ENCODE measurements at places on chromosomes 6 and 20.

DNA sequence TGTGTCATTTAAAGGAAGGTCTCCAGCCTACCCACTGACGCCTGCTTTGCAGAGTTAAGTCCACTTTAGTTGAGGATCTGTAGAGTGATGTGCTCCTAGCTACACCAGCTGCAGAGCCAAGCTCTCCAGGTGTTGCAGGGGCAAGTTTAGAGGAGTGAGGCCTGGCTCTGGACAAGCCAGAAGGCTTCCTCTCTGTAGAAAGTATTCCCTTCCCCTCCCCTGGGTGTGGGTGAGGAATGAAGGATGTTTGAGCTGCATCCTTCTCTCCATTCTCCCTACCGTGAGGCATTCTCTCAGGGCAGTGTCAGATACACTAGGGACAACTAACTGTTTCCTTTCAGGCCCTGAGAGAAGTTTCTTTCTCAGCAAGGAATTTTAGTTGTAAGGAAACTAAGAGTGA, 66.5 kb downstream of the ELOVL5 start:
- no peak for DNase-seq

DNA sequence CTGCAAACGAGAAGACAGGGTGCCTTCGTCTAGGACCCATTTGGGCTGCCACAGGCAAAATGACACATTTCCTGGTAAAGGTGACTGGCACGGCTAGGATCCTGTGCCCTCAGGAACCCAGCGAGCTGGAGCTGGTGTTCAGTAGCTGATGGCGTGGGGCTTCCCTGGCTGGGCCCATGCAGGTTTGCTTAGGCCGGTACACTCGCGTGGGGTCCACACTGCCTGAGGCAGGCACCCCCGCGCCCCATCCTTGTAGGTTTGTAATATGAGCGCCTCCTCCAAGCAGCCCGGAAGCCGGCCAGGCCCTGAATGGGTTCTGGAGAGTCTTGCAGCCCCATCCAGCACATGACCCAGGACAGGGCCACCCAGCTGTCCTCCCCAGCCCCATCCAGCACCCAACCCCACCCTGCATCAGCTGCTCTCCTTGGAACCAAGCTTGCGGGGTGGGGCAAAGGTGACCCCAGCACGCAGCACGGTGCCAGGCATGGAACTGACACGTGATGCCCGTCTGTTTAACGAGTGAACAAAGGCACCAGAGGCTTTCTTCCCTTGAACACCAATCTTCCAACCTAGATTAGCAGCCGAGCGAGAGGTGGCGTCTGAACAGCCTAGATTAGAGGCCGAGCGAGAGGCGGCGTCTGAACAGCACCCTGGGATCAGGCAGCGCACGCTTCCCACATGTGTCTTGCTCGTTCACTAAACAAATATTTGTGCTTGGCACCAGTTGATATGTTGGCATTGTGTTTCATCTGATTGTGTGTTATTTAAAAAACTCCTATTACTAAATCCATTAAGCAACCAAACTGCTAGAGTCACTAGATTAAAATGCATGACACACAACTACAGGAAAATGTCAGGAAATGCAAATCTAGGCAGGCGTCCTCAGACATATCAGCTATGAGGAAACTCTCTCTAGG, 112.1 kb downstream of the DLL1 start:
- DNase-seq: peak; percentile 15

DNA sequence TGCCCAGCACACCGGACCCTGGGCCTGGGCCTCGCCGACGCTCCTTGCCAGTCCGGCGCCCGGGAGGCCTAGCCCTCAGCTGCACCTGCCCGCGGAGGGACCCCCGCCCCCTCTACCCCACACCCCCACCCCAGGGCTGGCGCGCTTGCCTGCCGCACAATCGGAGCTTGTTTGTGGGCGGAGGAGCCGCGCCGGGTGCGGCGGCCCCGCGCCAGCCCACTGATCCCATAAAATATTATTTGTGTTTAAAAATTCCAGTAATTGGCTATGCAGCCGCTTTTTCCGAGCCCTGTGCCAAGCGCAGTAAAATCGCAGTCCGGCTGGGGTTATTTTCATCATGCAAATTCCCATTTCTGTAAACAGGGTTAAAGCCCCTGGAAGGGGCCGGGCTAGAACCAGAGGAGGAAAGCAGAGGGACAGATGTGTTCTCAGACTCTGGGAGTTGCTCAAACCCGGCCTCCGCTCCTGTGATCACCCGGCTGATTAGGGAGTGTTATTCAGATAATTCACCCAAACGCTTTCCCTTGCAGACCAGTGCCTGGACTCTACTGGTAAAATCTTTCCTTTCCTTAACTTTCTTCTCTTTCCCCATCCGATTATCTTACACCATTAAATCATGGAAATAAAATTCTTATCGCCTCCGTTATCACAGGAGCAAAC, 93.1 kb downstream of the NCR2 start:
- DNase-seq: no peak

DNA sequence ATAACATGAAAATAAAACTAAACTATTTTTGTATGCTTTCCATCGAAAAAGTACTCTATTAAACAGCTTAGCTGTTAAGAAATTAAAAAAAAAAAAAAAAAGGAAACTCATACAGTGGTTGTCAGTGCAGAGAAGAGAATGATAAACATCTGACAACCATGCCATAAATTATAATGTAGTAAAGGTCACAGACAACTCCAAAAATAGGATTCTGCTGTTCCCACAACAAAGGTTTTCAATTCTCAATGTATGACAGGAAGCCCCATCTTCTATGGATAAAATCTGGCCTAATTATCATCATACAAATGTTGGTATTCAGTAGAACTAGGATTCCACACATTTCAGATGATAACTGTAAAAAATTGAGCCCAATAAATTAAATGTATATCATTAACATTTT, 5.0 kb downstream of the PLN start:
- DNase-seq: no peak

DNA sequence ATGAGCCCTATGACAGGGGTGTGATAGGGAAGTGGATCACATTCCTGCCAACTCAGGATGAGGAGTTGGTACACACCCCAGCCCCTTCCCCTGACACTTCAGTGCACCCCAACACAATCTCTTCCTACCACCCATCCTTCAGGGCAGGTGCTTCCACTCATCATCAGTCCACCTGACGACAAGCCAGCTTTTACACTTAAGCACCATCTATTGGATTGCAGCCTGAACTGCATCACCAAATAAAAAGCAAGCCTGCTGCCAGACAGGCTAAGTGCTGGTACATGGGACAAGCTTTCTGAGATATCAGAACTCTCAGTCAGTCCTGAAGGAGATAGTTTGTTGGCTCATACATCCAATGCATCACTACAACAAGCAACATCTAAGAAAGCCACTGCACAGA, 69.0 kb upstream of the TMEM200A start:
- DNase-seq: no peak

- no peak for DNase-seq
These were observed 7.4 kb upstream of the UBR2 start for GRCh38 chr6:42556462-42556861.

- no peak for DNase-seq
These were observed 3.0 kb upstream of the HUS1B start for GRCh38 chr6:659716-660581.

DNA sequence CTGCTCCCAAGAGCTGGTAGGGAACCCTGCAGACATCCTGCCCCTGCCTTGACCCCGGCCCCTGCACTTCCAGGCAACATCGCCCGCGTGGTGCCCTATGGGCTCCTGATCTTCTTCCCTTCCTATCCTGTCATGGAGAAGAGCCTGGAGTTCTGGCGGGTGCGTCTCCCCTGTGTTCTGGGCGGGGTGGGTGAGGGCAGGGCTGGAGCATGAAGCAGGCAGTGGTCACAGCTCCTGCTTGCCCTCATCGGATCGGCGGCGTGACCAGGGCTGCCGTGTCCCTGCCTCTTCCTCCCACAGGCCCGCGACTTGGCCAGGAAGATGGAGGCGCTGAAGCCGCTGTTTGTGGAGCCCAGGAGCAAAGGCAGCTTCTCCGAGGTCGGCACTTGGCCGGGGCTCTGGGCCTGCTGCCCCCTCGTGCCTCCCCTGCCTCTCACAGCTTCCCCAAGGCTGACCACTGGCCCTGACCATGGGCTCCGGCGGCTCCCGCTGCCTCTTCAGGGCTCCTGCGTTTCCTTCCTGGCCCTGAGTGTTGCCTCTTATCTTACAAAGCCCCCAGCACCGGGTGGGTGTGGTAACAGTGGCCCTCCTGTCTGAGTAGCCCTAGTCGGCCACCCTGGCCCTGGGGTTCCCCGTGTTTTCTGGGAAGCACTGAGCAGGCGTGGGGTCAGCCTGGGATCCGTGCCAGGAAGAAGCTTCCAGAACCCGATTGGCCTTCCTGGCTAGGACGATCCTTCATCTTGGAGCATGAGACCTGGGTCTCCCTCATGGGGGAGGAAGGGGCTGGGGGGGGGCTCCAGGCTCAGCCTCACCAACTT, 8.0 kb upstream of the TNFRSF6B start:
- no peak for DNase-seq

GRCh38 chr20:23585449-23585807, 17.1 kb upstream of the CST9L start:
- DNase-seq: no peak

DNA sequence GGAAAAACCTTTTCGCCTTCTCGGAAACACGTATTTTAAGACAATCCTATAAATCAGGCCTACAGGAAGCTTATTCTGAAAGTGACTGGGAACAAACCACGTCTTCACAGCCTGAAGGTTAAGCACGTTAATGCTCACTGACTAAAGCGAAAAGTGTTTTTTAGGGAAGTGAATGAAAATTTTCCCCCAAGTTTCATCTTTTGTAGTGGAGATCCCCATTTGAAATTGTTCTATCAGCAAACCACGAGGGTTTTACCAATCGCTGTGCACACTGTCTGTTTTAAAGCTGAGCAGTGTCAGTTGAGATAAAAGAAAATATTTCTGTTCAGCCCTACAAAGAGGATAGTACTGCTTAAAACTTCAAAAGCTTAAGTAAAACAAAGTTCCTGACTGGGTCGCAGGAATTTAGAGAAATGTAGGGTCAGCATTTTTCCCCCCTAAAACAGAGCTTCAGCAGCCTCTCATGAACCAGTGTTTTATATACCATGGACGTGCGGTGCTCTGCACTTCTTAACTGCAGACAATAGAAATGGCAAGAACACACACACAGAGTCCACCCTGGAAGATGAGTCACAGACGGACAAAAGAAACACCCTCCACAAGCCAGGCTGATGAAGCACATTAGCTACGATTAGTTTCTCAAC, 34.9 kb downstream of the SLC22A23 start:
- no peak for DNase-seq

DNA sequence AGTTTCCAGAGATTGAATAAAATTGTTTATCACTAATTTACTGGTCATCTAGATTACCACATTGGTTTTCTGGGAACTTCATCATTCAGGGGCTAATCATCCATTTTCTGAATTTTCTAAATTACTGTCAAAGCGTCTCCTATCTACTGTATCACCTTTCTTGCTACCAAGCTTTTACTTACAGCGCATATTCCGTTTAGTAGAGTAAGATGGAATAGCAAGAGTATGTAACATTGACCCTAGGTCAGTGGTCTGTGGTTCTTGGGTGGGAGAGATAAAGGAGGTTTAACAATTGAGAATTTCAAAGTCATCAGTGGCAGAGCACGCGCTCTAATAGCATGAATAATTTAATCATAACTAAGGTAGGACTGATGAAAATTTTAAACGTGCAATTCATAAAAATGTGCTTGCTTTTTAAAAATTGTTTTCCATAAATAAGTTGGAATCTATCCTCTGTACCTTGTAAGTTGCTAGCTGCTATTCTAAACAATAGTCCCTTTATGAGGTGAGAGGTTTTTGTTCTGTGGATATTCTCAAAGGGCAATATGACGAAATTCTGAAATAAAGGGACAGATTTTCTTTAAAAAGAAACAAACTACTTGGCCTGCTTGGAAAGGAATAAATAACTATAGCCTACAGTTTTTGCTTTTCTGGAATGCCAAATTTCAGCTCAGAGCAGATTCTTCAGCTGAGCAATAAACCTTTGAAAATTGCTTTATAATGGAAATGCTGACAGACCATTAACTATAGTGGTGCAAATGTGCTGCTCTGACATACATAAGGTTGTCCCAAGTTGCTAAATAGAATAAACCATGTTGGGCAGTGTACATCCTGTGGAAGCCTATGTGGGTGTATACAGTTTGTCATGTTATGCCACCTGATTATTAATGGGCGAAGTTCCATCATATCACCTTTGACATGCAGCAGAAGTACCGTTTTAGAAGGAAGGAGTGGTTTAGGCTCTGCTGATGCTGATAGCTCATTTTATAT, 84.1 kb downstream of the ZFAND3 start:
- no peak for DNase-seq

DNA sequence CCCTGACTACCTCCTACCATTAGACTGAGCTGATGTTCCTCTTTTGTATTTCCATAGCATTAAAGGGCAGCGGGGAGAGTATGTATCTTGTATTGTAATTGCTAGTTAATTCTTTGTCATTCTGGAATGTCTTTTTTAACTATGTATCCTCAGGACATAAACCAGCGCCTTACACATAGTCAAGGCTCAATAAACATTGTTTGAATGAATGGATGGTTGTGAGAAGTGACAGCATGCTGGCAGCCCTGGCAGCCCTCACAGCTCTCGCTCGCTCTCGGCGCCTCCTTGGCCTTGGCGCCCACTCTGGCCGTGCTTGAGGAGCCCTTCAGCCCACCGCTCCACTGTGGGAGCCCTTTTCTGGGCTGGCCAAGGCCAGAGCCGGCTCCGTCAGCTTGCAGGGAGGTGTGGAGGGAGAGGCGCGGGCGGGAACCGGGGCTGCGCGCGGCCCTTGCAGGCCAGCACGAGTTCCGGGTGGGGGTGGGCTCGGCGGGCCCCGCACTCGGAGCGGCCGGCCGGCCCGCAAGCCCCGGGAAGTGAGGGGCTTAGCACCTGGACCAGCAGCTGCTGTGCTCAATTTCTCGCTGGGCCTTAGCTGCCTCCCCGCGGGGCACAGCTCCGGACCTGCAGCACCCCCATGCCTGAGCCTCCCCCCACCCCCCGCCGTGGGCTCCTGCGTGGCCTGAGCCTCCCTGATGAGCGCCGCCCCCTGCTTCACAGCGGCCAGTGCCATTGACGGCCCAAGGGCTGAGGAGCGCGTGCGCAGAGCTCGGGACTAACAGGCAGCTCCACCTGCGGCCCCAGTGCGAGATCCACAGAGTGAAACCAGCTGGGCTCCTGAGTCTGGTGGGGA, 93.1 kb downstream of the RNF182 start:
- no peak for DNase-seq

GRCh38 chr20:23087587-23088251, 1.6 kb upstream of the CD93 start:
- DNase-seq: no peak

- DNase-seq: peak; percentile 35
These were observed 132.2 kb downstream of the GPX5 start for GRCh38 chr6:28657769-28658465.

DNA sequence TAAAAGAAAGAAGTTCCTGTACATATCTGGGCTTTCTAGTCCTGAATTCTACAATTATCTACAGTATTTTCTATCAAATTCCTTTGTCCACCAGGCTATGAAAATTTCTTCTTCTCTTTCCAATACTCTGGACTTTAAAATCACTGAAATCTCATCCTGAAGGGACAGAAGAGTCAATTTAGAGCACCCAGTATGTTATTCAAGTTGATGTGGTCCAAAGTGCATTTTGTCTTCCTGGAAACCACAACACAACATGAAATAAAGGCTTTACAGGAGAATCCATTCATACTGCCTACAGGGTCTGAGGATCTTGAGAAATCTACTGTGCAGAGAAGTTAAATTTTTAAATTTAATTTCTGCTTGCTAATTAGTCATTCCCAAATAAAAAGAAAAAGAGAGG, 94.9 kb upstream of the ADGRF1 start:
- DNase-seq: no peak

GRCh38 chr6:7828124-7828523, 82.5 kb downstream of the TXNDC5 start:
- DNase-seq: no peak

GRCh38 chr6:109182578-109182977, 87.3 kb downstream of the CEP57L1 start:
- no peak for DNase-seq
